ENCODE measurements at places on chromosomes 6 and 20.

DNA sequence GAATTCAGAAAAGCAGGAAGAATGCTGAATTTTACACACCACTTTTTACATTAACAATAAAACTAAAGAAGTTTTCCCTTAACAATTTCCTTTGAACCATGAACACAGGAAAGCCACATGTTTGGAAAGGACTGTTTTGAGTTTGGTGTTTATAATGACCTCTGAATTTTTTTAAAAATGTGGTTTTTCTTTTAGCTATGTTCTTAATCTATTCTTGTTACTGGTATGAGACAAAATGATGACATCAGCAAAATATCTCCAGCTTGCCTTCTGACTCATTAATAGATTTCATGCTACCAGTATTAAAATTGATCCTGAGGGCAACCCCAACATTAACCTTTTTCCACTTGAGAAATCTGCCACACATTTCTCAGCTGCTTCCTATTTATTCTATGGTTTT lies 217.5 kb upstream of the THEMIS start:
- no peak for DNase-seq

DNA sequence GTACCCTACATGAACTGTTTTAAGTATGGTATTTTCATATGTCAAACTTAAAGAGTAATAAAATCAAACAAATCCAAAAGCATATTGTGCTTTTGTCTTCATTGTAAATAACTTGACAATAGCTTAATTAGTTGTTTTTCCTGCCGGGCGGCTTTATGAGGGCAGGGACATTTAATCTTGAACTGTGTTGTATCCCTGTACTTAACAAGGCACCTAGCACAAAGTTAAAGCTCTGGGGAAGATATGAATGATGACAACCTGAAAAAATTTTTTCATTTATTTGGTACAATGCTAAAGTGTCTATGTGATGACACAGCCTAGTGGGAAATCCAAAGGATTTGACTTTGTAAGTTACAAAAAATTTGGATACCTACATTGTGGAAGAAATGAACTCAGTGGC lies 502 bp upstream of the HACE1 start:
- no peak for DNase-seq

DNA sequence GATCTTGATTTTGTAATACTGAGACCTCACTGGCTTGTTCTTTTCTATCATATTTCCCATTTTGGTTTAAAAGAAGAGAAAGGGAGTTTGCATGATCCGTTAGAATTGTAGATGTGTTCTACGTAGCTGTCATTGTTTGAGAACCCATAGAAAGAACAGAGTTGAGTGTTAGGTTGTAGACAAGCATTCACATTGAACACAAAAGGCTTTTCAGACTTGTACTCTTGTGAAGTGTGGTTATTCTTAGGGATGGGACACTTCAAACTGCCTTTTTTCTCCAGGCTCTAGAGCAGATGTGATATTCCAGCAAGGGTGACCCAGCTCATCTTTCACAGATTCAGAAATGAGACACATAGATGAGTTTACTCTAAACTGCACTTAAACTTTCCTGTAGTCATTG lies 19.9 kb downstream of the FOXO3 start:
- no peak for DNase-seq

DNA sequence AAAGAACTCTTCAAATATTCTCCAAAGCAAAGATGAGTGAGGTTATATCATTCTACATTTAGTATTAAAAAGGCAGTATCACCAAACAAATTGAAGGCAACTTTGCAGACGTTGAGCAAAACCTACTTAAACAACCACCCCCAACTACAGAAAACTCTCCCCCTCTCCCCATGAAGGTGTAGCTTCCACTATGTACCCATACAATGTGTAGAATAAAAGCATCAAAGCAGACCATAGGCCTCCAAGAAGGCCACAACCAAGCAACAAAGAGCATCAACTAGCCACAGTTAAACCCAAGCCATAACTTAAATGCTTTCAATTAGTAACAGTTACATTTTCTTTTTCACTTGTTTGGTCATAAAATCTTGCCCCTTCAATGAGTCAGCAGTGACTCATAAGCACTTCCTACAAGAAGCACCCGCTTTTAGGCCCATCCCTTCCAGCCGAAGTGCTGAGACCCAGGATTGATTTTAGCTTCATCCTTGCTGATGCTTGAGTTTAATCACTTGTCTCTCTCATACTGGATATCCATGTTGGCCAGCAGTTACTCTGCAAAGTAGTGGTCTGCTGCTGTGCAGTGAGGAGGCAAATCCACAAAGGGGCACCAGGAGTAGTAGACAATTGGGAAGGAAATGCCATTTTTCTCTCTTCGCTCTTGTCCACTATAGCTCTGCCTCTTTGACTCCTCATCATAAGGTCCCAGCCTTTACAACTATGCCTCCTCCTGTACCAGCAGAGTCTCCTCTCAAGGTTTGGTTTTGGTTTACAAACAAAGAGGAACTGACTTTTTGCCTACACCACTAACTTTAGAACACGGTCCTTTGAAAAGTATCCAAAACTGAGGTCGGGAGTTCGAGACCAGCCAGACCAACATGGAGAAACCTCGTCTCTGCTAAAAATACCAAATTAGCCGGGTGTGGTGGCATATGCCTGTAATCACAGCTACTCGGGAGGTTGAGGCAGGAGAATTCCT lies 8.4 kb upstream of the NUP153 start:
- peak; percentile 35 for DNase-seq

- DNase-seq, result no peak
Measured at GRCh38 chr20:47432834-47433210, 68.9 kb upstream of the NCOA3 start.
